Subcutaneous adipose tissue (tissue), 4 donors: ENCODE measurements at places on chromosomes 13 and 19. TPM values are rescaled to one million over a fixed set of nuclear protein-coding genes. Genes with fewer than 3 reads are reported as not detected.

Gene HTR2A
- total RNA-seq: not detected

Gene KEAP1
- 46.2 TPM for total RNA-seq

Gene NPAS1
- total RNA-seq: not detected

Gene TEX29
- not detected for total RNA-seq

Gene OLFM4
- total RNA-seq: 0.22 TPM

Gene C1QTNF9
- not detected for total RNA-seq

Gene LILRB1
- 2.6 TPM for total RNA-seq

Gene KCNN1
- not detected for total RNA-seq

Gene GIPC3
- total RNA-seq: 1.0 TPM

Gene DPF1
- total RNA-seq: not detected

Gene ZNF345
- total RNA-seq: 4.4 TPM

Gene SMIM44
- not detected for total RNA-seq
